ENCODE measurements at places on chromosomes 12 and 14. TPM values are rescaled to one million over a fixed set of nuclear protein-coding genes. Genes with fewer than 3 reads are reported as not detected.

The A2M gene
- 2,139 TPM for total RNA-seq

The PTPN21 gene
- 45.8 TPM for total RNA-seq

DNA sequence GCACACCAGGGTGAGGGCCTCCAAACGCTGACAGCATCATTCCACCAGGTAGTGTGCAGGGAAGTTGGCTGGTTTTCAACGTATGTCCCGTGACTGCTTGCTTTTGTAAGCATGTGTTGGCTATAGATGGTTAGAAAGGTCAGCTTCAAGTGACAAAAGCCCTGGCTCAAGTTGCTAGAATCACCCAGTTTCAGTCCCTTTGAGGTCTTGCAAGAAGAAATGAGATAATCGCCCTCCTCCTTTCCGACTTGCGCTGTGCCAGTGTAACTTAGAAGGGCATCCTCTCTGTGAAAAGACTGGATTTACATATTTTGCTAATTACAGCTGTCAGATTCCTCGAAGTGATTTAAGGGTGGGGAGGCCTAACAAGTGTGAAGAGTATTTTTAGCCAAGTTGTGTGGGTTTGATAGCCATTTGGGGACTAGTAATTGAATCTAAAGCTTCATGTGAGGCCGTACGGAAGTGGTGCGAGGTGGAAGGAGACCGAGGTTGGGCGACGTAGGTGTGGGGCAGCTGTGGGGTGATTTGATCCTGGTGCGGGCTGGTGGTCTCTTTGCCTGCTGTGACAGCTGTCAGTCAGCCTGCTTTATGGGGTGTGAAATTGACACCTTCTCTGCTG, 94.7 kb downstream of the CHST11 start:
- no peak for DNase-seq

DNA sequence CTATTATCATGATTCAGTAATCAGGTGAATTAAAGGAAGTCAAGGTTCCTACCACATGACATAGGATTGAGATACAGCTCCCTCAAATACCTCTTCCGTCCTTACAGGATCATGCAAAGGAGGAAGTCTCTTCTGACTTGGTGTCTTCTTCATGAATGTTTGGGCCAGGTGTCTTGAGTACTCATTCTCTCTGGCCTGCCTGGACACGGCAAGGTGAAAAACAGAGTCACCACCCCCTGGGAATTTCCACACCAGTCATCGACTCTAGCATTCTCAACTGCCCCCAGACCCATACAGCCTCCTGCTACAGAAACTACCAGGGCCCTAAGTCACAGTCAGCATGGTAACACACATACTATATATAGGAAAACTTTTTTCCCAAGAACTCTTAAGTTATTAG, 44.9 kb upstream of the LTBP2 start:
- DNase-seq, result no peak

DNA sequence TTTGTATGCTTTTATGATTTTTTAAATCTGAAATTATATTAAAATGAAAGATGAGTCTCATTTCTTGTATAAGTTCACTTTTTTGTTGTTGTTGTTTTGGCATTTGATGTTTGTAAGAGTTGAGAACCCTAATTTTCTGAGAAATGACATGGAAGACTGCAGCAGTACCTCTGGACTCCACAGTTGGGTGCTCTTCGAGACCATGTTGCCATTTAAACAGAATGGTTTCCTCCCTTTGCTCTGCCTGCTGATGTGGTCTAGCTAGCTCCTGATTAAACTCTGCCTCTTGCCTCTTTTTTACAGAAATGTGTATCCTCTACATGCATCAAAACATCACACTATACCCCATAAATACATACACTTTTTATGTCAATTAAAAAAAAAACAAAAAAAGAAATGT, 5.8 kb upstream of the LTA4H start:
- DNase-seq, result no peak

The ATP2B1 gene
- 26.8 TPM for total RNA-seq

The AP5M1 gene
- total RNA-seq, result 36.9 TPM

- no peak for DNase-seq
Measured at GRCh38 chr14:79011091-79011919, 841.1 kb downstream of the NRXN3 start.

GRCh38 chr14:38405851-38406635, 150.2 kb upstream of the CLEC14A start:
- DNase-seq, result no peak

DNA sequence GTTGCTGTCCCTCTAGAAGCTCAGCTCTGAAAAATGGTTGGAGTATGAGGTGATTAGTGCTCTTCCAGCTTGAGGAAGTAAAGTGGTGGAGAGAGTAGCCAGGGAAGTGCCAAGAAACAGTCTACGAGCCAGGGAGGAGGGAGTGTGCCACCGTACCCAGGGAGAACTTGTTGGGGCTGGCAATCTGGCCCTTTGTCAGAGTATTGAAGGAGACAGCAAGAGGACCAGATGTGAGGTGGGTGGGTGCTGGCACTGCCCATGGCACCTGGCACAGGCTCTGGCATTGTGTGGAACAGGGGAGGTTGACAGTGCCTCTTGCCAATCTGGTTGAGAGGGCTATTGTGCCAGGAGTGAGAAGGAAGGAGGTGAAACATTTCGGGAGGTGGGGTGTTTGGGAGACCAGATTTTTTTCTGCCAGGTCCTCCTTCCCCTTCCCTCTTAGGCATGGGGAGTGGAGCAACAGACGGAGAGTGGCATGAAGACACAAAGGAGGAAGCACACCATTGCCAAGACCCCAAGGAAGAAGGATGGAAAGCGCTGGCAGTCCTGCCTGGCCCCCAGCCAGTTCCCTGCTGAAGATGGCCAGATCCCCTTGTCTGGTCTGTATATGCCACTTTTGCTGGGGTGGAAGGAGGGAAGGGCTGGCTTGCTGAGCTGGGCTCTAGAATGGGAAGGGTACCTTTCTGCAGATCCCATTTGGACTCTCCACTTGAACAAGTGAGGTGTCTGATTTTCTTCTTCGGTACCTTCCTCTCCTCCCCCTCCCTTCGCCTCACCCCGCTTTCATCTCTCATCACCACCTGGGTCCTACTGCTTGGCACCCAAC, 37.5 kb downstream of the ZFHX2 start:
- DNase-seq, result no peak

The GDF3 gene
- 0.30 TPM for total RNA-seq

DNA sequence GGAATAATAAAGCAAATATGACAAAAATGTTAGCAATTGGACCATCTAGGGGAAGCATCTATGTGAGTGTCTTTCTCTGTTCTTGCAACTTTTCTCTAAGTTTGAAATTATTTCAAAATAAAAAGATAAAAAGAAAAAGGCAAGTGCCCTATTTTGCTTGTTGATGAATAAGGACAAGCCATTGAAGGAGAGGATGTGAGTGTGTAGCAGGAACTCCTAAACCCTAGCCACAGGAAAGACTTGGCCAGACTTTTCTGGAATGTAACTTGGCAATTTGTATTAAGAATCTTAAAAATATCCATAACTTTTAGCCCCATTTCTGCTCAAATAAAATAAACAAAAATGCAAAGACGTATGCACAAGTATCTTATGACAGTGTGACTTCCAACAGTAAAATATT, 279.4 kb downstream of the CACNA1C start:
- DNase-seq, result no peak

The PLCZ1 gene
- 0.66 TPM for total RNA-seq

DNA sequence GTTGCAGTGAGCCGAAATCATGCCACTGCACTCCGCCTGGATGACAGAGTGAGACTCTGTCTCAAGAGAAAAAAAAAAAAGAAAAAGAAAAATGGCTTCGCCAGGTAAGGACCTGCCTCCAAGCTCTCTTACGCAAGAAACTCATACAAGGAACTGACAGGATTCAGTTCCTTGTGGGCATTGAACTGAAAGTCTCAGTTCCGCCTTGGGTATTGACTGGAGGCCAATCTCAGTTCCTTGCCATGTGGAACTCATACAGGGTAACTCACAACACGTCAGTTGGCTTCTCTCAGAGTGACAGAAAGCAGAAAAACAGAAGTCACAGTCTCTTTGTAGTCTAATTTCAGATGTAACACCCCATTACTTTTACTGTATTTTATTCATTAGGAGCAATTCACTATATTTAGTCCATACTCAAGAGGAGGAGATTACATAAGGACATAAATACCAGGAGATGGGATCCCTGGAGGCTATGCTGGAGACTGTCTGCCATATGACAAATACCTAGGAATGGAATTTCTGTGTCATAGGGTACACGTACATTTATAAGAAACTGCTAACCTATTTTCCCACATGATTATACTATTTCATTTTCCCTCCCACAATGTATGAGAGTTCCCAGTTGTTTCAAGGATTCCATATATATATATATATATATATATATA, 11.4 kb upstream of the NOPCHAP1 start:
- no peak for DNase-seq

The RPL6 gene
- 802 TPM for total RNA-seq

GRCh38 chr12:99627459-99627858, 20.1 kb upstream of the GARIN6 start:
- DNase-seq, result no peak

DNA sequence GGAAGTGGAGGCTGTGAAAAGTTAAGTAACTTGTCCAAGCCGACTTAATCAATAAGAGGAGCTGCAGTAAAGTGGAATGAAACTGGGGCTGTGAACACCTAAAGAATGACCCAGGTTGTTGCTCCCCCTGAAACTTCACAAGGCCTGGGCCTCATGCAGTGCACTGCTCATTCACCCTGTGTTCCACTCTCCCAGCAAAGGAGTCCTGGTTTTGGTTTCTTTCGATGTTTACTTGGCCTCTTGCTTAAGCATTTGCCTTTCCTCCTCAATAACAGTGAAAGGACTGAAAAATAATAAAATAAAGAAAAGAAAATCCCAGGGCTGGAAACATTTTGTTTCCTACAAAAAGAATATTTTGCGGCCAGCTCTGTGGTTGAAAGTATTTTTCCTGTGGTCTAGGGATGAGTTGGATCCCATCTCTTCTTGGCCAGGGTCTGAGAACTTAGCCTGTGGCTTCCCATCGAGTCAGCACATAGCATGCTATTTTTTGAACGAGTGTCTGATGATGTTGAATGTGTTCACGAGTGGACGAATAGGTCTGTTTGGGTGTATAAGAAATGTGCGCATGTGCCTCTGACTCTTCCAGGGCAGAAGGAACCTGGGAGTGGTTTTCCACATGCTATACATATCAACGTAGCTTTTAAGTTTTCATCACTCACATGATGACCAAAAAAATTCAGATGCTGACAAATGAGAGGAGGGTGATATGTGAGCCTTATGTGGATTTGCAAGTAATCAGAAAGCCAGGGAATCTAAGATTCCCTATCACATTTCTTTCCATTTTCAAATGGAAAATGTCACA, 349.8 kb downstream of the ZFP36L1 start:
- no peak for DNase-seq

DNA sequence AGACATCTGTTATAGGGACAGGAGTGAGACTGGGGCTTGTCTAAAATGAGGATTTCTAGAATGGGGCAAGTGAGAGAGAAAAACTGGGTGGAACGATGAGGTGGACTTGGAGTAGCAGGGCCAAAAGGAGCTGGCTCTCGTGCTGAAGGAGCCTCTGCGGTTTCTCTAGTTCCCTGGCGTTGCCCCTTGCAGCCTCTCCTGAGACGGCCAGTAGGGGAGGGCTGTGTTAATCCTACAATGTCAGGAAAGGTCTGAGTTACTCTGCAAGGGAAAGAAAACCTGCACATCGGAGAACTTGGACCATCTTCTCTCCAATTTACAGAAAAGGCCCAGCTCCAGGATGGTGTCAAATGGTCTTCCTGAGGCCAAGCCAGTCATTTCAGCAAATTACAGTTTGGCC, 963.8 kb upstream of the FLRT2 start:
- DNase-seq, result no peak

The CPNE8 gene
- 31.3 TPM for total RNA-seq

GRCh38 chr14:102736956-102737355, 40.3 kb upstream of the TRAF3 start:
- DNase-seq, result no peak

DNA sequence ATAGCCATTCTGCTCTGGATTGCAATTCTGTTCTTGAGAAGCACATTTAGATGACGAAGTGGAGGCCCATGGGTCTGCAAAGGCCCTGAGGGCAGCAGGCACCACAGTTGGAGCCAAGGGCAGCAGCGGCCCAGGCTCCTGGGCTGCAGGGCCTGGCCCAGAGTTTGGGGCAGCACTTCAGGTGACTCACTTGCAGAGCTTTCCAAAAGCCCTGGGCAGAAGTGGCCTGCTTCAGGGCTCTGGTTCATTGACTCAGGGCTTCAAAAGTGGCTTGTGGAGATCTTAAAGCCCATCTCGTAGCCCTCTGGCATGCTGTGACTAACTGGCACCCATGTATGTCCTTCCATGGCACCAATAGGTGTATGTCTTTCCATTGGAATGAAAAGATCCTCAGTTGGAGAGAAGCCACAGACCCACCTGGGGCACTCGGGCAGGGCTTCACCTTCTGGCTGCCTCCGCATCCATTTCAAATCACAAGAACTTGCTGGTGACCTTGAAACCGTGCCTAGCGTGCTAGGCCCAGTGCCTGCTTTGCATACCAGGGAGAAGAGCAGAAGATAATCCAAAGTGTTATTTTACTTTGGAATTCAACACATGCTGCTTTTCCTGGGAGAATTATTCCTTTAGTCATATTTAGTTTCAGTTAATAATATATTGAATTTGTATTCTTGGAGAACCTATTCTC, 106.7 kb downstream of the PRMT8 start:
- DNase-seq, result no peak

DNA sequence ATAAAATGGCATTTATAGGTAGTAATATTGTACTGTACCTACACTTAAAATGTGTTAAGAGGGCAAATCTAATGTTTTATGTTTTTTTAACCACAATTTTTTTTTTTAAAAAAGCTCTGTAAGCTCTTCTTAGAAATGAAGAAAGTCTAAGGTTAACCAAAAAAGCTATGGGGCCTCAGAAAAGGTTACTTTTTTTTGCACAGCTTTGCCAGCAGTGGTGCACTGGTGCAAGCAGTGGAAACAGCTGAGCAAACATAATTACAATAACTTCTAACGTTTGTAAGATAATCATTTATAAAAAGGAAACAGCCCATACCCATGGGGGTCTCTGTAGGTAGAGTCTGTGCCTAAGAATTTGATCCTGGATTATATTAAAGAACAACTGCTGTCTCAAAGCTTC, 85.1 kb upstream of the NID2 start:
- no peak for DNase-seq

The TAC3 gene
- total RNA-seq, result not detected

The SLC6A12 gene
- 1.3 TPM for total RNA-seq

GRCh38 chr12:103546959-103547358, 40.1 kb upstream of the STAB2 start:
- no peak for DNase-seq

DNA sequence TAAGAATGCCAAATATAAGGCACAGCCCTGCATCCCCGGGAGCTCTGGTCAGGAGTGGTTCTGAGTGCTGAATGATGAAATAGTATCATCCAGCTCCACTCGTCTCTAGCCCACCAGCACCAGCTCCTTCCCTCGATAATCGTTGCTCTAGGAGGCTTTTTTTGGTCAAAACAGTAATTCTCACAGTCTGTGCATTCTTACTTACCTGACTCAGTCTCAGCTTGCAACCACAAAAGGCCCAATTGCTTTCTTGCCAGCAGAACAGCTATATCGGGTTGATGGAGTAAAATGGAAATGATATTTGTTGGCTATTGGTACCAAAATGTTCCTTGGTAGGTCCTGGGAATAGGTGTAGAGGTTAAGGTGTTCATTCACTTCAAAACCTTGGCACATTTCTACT, 94.8 kb downstream of the BMP4 start:
- no peak for DNase-seq

GRCh38 chr12:12441429-12441807, 84.5 kb downstream of the BORCS5 start:
- DNase-seq, result no peak
